ENCODE measurements at places on chromosomes 13 and 19. TPM values are rescaled to one million over a fixed set of nuclear protein-coding genes. Genes with fewer than 3 reads are reported as not detected.
A peak's percentile ranks its signal among the peaks of the same experiment; 100 is the strongest.

The ONECUT3 gene
- 0.28 TPM for total RNA-seq

The KLF2 gene
- 50.4 TPM for total RNA-seq

The ELL gene
- 49.5 TPM for total RNA-seq

The LIM2 gene
- total RNA-seq: not detected

The ZNF837 gene
- 7.4 TPM for total RNA-seq

The NCR1 gene
- 2.1 TPM for total RNA-seq

The NEK5 gene
- 0.27 TPM for total RNA-seq

The CRB3 gene
- 216 TPM for total RNA-seq

The ZNF730 gene
- not detected for total RNA-seq

DNA sequence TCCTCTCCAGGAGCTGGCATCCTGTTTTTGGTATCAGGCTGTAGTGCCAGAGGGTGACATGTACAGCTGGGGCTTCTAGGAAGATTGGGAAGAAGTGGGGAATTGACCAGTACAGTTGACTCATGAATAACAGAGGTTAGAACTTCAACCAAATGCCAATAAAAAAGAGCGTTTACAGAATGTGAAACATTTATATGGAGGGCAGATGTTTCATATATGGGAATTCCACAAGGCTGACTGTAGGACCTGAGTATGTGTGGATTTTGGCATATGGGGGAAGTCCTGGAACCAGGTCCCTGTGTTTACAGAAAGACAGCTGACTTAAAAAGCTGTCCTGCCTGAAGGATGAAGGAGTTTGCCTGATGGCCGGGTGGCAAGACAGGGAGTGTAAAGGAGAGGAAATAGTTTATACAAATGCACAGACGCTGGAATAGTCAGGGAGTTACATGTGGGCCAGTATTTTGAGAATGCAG lies 5.2 kb downstream of the CHAMP1 start:
- no peak overlapping the region for H3K27ac ChIP-seq
- peaks cover 8% of the 10 kb centered on the region for H3K4me1 ChIP-seq
- H3K27me3 ChIP-seq: no peaks in the 10 kb centered on the region
- H3K4me3 ChIP-seq: no peak overlapping the region

GRCh38 chr13:113142876-113143275 lies 15.6 kb upstream of the PROZ start:
- H3K27ac ChIP-seq: no peak overlapping the region
- no peak for DNase-seq
- H3K27me3 ChIP-seq: no peaks in the 10 kb centered on the region
- no peak overlapping the region for H3K4me3 ChIP-seq
- no peaks in the 10 kb centered on the region for H3K36me3 ChIP-seq

GRCh38 chr19:7441468-7442146 lies 47.2 kb downstream of the PEX11G start:
- H3K27ac ChIP-seq: no peak overlapping the region
- H3K4me1 ChIP-seq: no peaks in the 10 kb centered on the region
- no peaks in the 10 kb centered on the region for H3K27me3 ChIP-seq
- peaks cover 83% of the 10 kb centered on the region for H3K36me3 ChIP-seq

GRCh38 chr13:55199134-55199533 lies 1941.6 kb upstream of the PRR20A start:
- no peak overlapping the region for H3K4me3 ChIP-seq
- H3K27ac ChIP-seq: no peak overlapping the region
- DNase-seq: no peak
- H3K4me1 ChIP-seq: no peaks in the 10 kb centered on the region

- H3K36me3 ChIP-seq: no peaks in the 10 kb centered on the region
- no peaks in the 10 kb centered on the region for H3K4me1 ChIP-seq
- H3K27me3 ChIP-seq: no peaks in the 10 kb centered on the region
- no peak overlapping the region for H3K27ac ChIP-seq
Measured at GRCh38 chr19:27764186-27764804, 1448.7 kb downstream of the UQCRFS1 start.

DNA sequence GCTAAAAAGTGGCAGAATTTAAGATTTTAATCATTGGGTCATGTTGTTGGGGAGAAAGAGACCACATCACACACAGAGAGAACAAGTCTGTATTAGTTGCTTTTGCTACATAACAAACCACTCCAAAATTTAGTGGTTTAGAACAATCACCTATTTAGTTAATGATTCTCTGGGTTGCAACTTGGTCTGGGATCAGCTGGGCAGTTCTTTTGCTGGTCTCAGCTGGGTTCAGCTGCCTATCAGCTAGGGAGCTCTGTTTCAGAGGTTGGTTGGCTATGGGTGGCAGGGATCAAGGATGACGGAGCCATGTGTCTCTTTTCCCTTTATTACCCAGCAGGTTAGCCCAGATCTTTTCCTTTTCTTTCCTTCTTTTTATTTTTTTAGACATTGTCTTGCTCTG lies 8.9 kb downstream of the PINLYP start:
- H3K4me3 ChIP-seq: no peak overlapping the region
- DNase-seq: no peak
- no peaks in the 10 kb centered on the region for H3K36me3 ChIP-seq
- H3K27ac ChIP-seq: no peak overlapping the region
- H3K4me1 ChIP-seq: no peaks in the 10 kb centered on the region

- H3K4me3 ChIP-seq: no peak overlapping the region
- H3K36me3 ChIP-seq: no peaks in the 10 kb centered on the region
- H3K27ac ChIP-seq: no peak overlapping the region
Measured at GRCh38 chr13:113005997-113006396, 37.0 kb downstream of the MCF2L start.

GRCh38 chr19:41376241-41376997 lies at the start of gene TMEM91:
TSS of gene TMEM91 (plus strand) at chr19:41376533. CDS start at chr19:41378310, 1,777 bp downstream.
- H3K4me1 ChIP-seq: no peaks in the 10 kb centered on the region
- H3K4me3 ChIP-seq: peak within 1 kb of the TSS; percentile 74
- peak; percentile 60 for DNase-seq
- H3K27ac ChIP-seq: peak within 1 kb of the TSS; percentile 59
- no peaks in the 10 kb centered on the region for H3K27me3 ChIP-seq

DNA sequence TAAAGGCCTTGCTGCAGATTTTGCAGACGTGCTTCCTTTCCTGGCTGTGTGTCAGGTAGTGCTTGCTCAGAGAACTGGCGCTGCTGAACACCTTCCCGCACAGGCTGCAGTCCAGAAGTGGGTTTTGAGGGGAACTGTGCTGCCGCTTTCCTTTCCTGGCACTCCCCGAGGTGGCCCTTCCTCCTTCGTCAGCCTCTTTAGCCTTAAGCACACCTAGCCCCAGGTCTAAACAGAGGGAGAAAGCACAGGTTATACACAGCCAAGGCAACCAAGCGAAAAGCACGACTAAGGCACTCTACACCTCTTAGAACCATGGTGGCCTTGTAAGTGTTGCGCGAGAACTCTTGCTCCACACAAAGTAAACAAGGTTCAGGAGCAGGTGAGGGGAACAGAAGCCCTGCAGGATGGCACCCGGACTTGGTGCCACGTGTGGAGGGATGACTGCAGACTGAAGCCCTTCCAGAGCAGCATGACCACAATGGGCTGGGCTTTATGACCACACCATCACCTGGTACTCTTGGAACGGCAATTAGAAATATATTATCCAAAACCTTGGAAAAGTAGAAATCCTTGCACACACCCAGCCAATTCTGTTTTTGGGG lies 23.6 kb downstream of the ZNF541 start:
- H3K4me1 ChIP-seq: no peaks in the 10 kb centered on the region
- no peak overlapping the region for H3K4me3 ChIP-seq
- DNase-seq: no peak

DNA sequence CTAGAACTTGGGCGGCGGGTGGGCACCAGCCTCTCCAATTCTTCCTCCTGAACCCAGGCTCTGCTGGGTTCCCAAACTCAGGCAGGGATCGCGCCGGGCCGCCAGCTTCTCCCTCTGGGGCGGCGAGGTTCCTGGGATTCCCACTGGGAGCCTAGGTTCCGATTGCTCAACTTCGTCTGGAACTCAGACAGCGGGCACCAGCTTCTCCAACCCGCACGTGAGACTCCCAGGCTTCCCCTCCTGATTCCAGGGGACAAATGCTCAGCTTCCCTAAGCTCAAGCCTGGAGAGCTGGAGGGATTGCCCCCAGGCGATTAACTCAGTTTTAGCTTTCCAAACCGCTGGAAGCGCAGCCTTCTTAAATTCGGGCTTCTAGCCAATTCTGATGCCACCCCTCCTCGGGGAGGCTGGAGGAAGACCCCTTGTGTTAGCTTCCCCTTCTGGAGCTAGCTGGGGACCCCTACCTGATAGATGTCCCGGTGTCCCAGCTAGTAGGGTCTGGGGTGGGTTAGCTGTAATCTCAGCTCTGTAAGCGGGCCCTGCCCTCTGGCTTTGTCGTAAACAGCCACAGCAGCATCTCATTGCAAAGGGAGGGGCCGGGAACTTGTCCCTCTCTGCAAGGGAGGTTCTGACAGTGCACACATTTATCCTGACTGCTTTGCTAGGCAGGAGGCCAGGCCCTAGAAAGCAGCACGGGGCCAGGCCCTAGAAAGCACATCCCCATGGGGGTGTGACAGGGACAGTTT lies 671 bp downstream of the MCOLN1 start:
- peak overlapping the region; percentile 93 for H3K4me3 ChIP-seq
- no peak for DNase-seq
- peaks cover 22% of the 10 kb centered on the region for H3K4me1 ChIP-seq
- peak overlapping the region; percentile 33 for H3K27ac ChIP-seq

- no peaks in the 10 kb centered on the region for H3K4me1 ChIP-seq
- no peaks in the 10 kb centered on the region for H3K36me3 ChIP-seq
- no peak for DNase-seq
- H3K27me3 ChIP-seq: no peaks in the 10 kb centered on the region
Measured at GRCh38 chr13:95418946-95419345, 117.7 kb upstream of the ABCC4 start.

- no peaks in the 10 kb centered on the region for H3K4me1 ChIP-seq
- no peak overlapping the region for H3K27ac ChIP-seq
- H3K36me3 ChIP-seq: no peaks in the 10 kb centered on the region
- no peak overlapping the region for H3K4me3 ChIP-seq
- no peaks in the 10 kb centered on the region for H3K27me3 ChIP-seq
Measured at GRCh38 chr13:94256721-94257120, 222.8 kb downstream of the DCT start.

- no peaks in the 10 kb centered on the region for H3K36me3 ChIP-seq
- peak; percentile 92 for DNase-seq
- H3K27ac ChIP-seq: peak overlapping the region; percentile 98
- H3K4me3 ChIP-seq: peak overlapping the region; percentile 40
- H3K4me1 ChIP-seq: peaks cover 17% of the 10 kb centered on the region
Measured at GRCh38 chr19:13162724-13163608, 12.8 kb downstream of the IER2 start.

- no peaks in the 10 kb centered on the region for H3K27me3 ChIP-seq
- H3K36me3 ChIP-seq: peaks cover 4% of the 10 kb centered on the region
- peaks cover 6% of the 10 kb centered on the region for H3K4me1 ChIP-seq
- H3K4me3 ChIP-seq: no peak overlapping the region
- no peak overlapping the region for H3K27ac ChIP-seq
Measured at GRCh38 chr13:98447881-98448641, 128.8 kb downstream of the STK24 start.

DNA sequence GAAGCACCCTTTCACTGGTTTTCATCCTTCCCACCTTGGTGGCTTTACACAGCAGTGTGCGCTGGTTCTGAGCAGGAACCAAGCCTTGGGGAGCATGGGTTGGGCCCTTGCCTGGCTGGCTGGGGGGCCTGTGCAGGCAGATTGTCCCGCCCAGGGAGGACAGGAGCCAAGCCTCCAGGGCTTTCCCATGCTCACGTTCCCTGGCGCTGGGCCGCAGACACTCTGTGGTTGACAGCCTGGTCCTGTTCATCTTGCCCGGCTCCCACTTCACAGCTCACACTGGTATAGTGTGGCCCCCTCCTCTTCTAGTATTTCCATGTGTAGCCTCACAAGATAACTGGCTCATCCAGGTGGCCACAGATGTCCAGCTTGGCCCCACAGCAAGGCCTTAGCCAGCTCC lies 4.6 kb upstream of the CCNE1 start:
- H3K27me3 ChIP-seq: no peaks in the 10 kb centered on the region
- no peak for DNase-seq
- no peak overlapping the region for H3K27ac ChIP-seq
- H3K4me3 ChIP-seq: no peak overlapping the region
- no peaks in the 10 kb centered on the region for H3K36me3 ChIP-seq

DNA sequence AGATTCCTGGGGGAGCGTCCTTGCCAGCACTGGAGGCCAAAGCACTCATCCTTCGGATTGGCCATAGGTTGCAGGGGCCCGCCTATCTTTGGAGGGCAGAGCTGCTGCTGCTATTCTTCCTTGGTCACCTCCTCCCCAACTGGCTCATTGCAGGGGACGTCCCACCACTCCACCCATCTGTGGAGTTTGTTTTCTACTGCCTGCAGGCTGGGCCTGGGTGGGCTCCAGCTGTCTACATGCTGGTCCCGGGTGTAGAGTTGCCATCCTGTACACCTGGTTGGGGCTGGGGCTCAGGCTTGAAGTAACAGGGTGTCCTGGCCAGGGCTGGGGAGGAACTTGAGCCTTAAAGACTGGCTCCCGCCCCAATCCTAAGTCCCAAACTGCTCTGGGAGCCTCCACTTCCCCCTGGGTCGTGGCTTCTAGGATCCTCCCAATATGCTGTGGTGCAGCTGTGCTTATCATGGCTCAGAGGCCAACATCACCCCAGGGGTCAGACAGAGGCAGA lies 2.1 kb downstream of the RNF225 start:
- no peak overlapping the region for H3K27ac ChIP-seq
- DNase-seq: no peak
- H3K27me3 ChIP-seq: peaks cover 18% of the 10 kb centered on the region
- no peak overlapping the region for H3K4me3 ChIP-seq
- peaks cover 26% of the 10 kb centered on the region for H3K36me3 ChIP-seq

DNA sequence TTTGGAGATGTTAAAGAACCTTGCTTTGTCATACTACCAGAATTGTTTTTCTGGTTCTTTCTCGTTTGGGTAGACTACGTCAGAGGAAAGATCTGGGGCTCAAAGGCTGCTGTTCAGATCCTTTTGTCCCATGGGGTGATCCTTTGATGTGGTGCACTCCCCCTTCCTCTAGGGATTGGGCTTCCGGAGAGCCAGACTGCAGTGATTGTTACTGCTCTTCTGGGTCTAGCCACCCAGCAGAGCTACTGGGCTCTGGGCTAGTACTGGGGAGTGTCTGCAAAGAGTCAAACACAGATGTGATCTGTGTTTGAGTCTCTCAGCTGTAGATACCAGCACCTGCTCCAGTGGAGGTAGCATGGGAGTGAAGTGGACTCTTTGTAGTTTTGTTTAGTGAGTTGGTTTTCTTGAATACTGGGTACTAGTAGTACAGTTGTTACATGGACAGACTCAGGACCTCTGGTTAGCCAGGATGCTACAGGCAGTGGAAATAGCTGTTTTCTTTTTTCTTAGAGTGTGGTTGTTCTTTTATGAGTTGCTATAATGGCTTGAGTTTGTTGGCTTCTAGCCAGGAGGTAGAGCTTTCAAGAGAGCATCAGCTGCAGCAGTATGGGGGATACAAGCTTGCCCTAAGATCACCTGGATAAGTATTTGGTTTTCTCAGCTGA lies 34.4 kb downstream of the DNAJC15 start:
- H3K27me3 ChIP-seq: no peaks in the 10 kb centered on the region
- no peaks in the 10 kb centered on the region for H3K36me3 ChIP-seq
- peak overlapping the region; percentile 26 for H3K27ac ChIP-seq
- H3K4me3 ChIP-seq: no peak overlapping the region
- H3K4me1 ChIP-seq: peaks cover 22% of the 10 kb centered on the region

GRCh38 chr13:32140109-32140508 lies 108.5 kb downstream of the FRY start:
- no peak for DNase-seq
- H3K36me3 ChIP-seq: no peaks in the 10 kb centered on the region
- no peak overlapping the region for H3K4me3 ChIP-seq
- H3K27ac ChIP-seq: no peak overlapping the region

All from Peyer's patch (tissue), 4 donors.